ENCODE measurements at places on chromosomes 12 and 14.

GRCh38 chr14:46245276-46245675, 406.3 kb downstream of the RPL10L start:
- no peak for DNase-seq

GRCh38 chr14:23008831-23009230, 1.1 kb downstream of the C14orf93 start:
- DNase-seq, result no peak

DNA sequence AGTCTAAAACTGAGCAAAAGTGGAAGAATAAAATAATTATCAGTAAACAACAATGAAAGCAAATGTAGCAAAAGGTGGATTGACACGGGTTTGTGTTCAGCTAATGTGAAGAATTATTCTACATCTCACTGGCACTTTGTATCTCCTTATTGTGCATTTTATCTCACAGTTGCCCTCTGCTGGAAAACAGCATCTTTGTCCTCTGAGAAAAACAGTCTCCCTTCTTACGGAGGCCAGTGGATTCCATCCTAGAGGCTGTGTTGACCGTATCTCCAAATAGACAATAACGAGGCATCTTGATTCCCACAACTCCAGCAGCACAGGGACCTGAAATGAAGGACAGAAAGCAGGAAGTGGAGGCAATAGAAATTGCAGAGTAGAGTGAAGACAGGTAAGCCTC, 51.3 kb upstream of the PLBD1 start:
- DNase-seq, result no peak

- DNase-seq, result no peak
Observed at GRCh38 chr14:72563676-72564075, 330.2 kb downstream of the DPF3 start.

GRCh38 chr12:40980427-40980961, 207.6 kb upstream of the PDZRN4 start:
- no peak for DNase-seq

- DNase-seq, result no peak
Observed at GRCh38 chr14:20048202-20048601, 11.6 kb upstream of the OR4L1 start.

DNA sequence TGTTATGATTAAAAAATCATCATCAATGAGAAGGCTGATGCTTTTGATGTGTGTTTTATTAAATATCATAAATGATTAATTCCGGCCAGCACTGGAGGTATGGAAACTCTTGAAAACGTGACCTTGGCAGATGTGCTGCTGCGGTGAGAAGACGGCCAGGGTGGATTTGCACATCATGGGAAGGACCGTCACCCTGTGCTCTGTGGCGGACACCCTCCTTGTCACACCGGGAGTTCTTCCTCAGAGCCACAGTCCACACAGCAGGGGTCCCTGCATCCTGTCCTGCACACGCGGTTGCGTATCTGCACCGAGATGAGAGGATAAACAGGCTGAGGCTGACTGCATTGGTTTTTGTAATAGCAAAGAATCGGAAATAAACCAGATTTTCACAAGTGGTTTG, 33.5 kb downstream of the FZD10 start:
- no peak for DNase-seq

DNA sequence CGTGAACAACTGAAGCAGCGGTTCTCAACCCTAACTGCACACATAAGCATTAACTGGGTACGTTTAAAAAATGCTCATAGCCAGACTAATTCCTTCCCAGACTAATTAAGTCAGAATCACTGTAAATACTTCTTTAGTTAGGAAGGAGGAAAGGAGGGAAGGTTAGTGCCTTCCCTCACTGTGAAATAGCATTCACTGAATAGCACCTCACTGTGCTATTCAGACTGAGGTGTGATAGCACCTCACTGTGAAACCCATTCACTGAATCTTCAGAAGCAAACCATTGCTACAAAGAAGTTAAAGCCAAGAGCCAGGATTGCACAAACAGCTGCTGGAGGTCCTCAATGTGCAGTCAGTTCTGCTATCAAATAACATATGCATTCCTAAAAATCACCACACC, 58.8 kb downstream of the RTN1 start:
- DNase-seq, result no peak

GRCh38 chr12:57718641-57719528, 19.7 kb downstream of the AGAP2 start:
- no peak for DNase-seq

DNA sequence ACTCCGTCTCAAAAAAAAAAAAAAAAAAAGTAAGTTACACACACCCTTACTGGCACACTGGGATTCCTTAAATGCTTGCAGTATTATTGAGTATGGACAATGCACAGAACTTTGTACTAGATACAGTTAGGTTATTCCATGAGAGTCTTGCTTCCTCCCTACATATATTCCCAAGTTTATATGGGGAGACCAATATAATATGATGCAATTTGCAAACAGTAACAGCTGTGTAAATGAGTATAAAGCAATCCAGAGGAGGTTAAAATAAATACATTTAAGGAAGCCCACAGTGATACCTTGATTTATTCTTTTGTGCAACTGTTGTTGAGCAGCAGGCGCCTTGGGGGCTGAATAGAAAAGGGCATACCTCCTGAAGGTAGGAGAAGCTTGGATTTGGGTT, 26.6 kb downstream of the RASSF3 start:
- no peak for DNase-seq

DNA sequence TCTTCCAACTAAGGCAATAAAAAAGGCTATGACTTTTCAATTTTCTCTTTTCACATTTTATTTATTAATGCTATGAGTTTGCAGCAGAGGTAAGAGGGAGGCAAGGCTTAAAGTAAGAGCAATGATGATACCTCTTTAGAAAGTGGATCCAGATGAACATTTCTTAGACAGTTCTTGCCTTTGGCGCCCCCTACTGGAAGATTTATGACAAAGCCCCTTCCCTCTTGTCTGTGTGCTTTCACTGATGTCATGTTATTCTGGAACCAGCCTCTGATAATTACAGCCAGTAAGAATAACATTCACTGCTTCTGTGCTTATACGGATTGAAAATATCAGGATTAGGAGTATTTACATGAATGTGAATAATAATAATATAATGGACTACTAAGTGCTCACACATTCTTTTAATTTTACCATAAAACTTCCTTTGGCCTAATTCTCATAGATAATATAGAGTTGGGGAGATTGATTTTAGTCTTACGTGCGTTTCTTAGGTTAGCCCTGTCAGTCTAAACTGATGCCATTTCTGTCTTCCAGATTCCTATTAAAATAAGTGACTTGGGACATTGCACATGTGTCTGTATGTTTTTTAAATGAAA, 1929.9 kb upstream of the SEL1L start:
- no peak for DNase-seq

- DNase-seq, result no peak
Observed at GRCh38 chr12:65934480-65935115, 110.3 kb downstream of the HMGA2 start.

DNA sequence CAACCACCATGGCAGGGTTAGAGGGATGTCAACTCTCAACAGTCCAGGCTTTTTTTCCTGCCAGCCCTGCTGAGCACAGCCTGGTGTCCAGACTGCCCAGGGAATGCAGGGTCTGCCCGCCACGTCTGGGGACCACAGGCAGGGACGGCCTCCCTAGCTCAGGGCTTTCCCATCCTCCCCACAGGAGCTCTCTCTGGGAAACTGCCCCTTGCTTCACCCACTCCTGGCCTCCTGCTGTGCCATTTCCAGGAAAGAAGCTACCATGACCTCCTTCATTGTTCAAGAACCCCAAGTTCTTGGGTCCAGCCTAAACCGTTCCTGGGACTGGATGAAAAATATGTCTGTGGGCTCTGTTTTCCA, 4.8 kb downstream of the SCNN1A start:
- no peak for DNase-seq

DNA sequence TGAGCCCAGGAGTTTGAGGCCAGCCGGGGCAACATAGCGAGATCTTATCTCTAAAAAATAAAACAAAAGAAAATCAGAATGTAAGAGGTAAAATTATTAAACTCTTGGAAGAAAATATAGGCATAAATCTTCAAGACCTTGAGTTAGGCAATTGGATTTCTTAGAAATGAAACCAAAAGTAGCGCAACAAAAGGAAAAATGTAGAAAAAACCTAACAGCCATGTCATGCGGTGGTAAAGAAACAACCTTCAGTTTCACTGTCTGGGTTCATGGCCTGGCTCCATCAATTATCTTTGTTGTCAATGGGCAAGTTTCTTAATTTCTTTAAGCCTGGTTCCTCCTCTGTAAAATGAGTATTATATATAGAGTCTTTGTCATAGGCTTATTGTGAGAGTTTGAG, 5.6 kb upstream of the GCH1 start:
- no peak for DNase-seq

DNA sequence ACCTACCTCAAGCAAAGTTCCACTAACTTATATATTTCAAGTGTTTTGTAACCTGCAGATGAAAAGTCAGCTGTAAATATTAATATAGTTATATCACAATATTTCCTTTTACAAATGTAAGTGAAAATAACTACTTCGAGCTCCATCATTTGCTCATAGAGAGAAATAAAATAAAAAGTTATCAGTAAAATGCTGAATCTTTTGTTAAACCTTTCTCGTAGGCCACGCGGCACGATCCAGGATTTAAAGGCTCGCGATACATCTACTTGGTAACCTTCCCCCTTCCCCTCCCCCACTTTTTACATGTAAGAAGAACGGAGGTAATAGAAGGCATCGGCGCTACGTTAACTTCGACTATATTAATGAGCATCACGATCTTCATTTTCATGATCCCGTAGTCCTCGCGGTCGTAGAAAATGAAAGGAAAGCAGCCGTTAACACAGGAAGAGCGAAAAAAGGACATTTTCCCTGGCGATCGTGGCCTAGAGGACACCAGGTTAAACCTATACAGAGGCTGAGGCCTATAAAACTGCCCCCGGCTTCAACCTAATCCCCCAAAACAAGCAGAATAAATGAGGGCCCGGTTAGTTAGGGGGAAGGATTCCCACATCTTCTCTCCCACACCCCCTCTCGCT, 508 bp downstream of the HNRNPC start:
- DNase-seq, result peak; percentile 34

DNA sequence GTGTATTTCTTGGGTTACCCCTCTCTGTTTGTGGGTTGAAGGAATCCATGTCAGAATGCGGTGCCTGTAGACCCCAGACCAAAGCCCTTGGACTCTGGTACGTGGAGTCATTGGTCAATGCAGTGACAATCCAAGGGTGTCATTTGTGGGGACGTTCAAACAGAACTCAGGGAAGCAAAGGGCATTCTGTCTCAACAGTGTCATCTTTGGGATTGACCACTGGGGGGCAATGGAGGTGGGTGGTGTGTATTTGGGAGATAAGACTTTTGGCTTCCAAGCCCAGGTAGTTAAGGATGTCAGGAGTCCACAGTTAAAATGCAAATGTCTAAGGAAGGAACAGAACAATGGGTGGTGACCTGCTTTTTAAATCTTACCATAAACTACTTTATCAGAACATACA, 54.6 kb upstream of the CCDC175 start:
- no peak for DNase-seq

- DNase-seq, result no peak
Observed at GRCh38 chr12:40216516-40217288, 8.1 kb upstream of the LRRK2 start.

GRCh38 chr12:50110127-50110761, 1.8 kb upstream of the COX14 start:
- peak; percentile 55 for DNase-seq

GRCh38 chr14:34251662-34252061, 210.4 kb downstream of the SPTSSA start:
- DNase-seq, result no peak

DNA sequence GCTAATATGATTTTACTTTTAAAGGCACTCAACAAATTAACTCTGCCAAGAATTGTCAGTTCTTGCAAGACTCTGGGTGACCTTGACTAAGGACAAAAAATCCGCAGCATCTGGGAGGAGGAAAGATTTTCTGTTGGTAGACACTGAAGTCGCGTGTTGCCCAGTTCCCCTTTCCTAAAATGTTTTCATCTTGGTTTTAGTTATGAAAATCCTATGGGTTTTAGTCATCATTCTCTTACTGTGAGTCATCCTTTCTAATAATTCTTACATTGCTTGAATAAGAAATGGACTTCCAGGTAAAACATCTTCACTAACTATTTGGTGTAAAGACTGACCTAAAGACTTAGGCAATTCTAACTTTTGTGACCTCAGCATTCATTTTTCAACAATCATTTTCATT, 9.1 kb downstream of the GSG1 start:
- DNase-seq, result no peak

- no peak for DNase-seq
Observed at GRCh38 chr12:101951002-101951670, 73.8 kb downstream of the DRAM1 start.
